ENCODE measurements at places on chromosomes 12 and 14.

GRCh38 chr12:122893208-122894153 lies 2.4 kb downstream of the VPS37B start:
- no peak for DNase-seq

DNA sequence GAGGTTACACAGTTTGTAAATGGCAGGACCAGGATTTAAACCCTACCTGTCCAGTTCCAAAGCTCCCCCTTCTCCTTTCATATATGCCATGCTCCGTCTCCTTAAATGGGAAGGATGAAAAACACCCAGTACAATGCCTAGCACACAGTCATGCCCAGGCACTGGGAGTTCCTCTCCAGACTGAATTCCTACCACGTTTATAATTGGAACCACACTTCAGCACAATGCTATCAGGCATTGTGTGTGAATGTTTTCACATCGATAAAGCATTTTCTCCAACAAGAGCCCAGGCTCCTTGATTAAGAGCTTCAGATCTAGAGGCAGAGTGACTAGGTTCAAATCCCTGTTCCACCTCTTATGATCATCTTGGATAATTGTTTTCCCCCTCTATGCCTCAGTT lies 2.7 kb upstream of the NUAK1 start:
- no peak for DNase-seq

DNA sequence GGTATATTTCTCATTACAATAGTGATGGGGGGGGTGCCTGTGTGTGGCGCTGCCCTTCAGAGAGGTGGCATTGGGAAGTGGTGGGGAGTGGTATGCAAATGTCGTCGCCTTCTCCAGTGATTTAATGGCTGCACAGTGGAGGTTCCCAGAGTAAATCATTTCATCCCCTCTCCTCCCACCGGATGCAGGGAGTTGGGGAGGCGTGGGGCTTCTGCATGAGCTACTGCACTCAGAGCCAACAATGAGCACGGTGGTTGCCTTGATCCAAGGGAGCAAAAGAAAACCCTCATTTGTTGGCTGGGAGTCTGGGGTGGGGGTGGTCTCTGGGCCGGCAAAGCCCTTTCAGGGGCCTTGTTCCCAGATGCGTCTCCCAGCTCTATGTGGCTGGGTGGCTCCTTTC lies 124.3 kb downstream of the AACS start:
- peak; percentile 20 for DNase-seq

DNA sequence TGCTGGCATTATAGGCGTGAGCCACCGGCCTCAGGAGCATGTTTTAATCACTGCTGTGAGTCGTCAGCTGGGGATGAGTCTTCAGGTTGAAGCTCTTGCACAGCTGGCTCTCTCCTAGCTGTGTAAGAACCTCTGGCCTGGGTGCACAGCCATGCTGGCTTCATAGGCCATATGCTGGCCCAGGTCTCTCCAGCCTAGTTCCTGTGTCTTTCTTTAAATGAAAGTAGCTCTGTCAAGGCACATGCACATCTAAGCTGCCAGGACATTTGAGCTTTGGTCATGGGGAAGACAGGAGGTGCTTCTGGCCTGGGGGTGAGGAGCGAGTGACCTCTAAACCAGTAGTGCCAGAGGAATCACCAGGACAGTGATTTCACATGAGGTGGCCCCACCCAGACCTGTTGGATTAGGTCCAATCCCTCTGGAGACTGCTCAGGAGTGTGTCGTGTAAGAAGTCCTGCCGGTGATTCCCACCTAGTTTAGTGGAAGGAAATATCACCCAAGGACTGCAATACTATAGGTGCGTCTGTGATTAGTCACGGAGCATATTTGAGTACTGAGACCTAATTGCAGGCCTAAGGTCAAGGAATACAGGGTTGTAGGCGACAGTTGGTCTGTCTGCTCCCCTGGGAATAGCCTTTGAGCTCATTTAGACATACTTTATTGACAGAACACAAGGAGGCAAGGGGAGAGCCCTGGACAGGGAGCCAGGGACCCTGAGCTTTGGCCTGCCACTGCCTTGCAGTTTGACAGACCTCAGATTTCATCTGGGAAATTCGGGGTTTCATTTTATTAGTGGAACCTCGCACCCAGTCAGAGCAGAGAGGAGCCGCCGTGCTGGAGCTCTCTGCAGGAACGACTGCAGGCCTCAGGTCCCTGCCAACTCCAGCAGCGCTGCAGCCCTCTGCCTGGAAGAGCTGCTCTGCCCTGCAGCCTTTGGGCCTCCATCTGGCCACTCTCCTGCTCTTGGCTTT lies 67.0 kb downstream of the ANKRD9 start:
- no peak for DNase-seq

- DNase-seq, result no peak
Measured at GRCh38 chr14:39085933-39086332, 17.1 kb downstream of the SEC23A start.

DNA sequence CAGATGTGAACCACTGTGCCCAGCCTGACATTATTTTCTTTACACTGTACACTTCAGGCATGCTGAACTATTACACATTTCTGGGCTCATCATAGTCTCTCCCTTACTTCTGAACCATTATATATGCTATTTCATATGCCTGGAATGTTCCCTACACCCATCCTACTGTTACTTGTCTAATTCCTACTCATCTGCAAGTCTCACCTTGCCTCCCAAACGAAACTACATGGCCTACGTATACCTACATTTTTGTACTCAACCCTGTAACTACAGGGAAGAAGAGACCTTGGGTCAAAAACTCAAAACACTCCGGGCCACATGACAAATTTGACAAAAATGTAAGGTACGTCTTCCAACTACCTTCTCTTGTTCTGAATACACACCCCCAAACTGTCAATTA lies 9.5 kb upstream of the EEA1 start:
- DNase-seq, result no peak

- DNase-seq, result no peak
Measured at GRCh38 chr12:120240495-120240833, 25.1 kb downstream of the PXN start.

- no peak for DNase-seq
Measured at GRCh38 chr14:73312687-73313086, 75.4 kb downstream of the PAPLN start.

DNA sequence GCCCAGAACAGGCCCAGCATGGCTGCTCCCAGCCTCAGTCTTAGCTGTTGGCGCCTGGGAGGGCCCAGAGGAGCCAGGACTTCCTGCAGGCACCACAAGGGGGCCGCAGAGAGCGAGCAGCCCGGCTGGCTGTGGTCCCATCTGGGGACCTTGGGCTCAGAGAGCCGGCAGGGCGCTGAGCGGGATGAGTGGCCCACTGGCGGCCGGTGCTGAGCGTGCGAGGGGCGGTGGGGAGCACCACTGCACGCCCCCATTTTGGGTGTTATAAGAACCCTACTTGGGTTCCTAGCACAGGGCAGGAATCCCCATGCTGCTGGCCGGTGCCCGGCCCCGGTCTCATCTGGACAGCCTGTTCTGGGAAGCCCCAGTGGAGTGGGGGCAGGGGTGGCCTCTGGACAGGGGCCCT lies 25.9 kb upstream of the CRIP2 start:
- DNase-seq, result peak; percentile 86

GRCh38 chr14:24339284-24340151 lies at the start of gene RIPK3:
RIPK3 (minus strand) TSS chr14:24339991; CDS start chr14:24339826, 165 bp downstream.
- DNase-seq, result peak; percentile 38

DNA sequence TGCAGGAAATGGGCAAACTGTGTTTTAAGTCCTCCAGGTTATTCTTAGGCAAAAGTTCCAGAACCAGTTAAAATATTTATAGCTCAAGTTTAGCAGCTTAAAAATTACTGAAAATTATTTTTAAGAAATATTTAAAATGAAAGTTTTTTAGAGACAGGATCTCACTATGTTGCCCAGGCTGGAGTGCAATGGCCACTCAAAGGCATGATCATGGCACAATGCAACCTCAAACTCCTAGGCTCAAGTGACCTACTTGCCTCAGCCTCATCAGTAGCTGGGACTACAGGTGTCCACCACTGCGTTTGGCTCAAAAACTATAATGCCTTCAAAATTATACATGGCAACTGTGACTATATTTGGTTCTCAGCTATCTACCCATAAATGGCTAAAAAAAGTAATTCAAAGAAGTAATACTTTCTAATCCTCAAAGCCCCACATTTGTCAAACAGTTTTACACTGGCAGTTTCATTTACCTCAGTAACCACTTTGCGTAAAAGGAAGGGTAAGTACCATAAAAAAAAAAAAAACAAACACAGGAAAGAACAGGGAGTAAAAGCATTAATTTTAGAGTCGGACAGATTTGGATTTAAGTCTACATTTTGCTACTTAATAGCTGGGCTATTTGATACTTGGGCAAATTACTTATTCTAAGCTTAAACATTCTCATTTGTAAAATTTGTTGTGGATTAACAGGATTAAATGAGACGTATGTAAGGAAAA lies 9.2 kb downstream of the KLHL28 start:
- DNase-seq, result no peak

DNA sequence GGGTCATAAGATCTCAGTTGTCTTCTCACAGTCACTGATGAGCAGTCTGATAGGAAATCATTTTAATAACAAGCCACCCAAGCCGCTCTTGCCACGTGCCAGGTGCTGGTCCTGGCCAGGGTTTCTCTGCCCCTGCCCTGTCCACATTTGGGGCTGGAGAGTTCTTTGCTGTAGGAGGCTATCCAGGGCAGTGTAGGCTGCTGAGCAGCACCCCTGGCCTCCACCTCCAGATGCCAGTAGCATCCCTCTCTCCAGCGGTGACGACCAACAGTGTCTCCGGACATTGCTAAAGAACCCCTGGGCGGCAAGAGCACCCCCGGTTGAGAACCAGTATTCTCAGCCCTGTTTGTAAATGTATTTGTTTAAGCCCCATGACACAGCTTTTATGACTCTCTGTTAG lies 243.7 kb downstream of the GLT1D1 start:
- DNase-seq, result no peak

DNA sequence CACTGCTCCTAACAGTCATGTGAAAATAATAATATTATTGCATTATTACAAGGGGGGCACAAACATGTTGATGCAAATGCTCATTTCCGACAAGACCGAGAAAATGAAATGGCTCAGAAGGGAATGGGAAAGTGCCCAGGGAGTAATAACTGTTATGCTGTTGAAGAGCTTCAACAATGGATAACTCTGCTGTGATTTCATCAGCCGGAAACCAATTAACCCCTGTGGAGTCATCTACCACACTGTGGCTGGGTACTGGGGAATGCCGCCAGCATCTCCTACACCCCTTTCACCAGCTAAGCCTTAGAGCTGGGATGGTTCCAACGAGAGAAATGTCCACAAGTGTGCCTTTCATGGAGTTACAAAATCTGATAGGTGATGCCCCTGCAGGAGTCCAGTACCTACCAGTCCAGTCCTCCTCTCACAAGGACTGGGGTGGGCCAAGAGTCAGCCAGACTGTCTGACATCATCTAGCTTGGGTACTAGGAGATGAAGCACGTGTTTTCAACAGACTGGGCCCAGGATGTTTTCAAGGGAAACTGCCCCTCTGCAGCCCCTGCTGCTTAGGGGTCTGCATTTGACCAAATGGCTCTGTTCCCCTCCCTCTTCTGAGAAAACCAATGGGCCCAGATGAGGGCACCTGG lies 509.3 kb upstream of the CCDC196 start:
- DNase-seq, result no peak

DNA sequence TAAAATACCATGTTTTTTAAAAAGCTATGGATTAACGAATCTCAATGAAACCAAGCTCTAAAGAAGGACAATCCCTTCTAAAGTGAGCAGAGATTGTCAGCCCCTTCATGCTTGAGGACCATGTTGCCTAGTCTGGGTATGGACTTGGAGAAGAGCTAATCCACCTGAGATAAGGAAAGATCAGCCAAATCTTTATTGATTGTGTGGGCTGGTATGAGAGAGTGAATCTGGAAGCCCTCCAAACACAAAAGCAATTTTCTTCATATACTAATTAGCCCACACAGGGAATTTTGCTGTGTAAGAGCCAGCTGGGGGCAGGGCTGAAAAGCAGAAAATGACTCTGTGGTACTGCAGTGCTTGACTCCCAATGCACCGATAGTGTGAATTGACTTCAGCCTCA lies 47.4 kb upstream of the DICER1 start:
- DNase-seq, result no peak

- DNase-seq, result peak; percentile 82
Measured at GRCh38 chr14:71586131-71586897, 345.9 kb upstream of the RGS6 start.

GRCh38 chr14:101008196-101008595 lies 104.7 kb upstream of the RTL1 start:
- DNase-seq, result no peak

DNA sequence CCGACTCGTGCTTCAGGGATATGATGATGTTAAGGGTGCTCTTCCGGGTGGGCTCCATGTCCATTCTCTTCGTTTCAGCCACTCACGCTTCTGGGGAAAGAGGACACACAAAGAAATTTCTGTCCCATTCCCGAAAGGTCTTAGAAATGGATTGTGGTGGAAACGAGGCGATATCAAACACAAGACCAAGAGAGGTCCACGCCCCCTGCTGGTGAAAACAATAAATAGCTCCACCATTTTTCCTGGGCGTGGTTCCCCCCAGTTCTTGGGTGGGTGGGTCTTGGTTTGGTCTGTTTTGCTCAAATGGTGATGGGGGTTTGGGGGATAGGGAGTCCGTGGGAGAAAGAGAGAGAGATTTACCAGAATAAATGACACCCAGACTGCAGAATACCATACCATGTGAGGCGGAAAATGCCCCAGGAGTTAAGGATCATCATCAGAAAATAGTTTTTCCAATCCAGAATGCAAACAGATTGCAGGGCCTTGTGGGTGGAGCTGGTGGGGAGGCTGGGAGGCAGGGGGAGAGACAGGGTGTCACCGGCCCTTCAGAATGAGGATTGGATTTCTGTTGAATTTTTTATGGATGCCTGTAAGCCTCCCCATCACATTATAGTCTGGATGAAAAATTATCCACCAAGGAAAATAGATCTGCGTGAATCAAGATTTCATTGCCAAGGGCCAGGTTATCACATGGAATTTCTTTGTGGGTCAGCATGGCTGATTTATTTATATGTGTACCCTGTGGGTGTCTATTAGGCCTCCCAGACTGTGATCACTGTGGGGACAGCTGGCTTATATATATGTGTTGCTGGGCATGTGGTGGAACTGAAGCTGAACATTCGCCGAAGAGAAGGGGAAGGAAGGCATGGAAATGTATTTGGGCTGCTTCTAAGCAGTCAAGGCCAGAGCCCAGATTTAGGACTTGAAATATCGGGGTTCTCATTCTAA lies 55.8 kb downstream of the SRRM4 start:
- DNase-seq, result peak; percentile 82

GRCh38 chr14:101982621-101983020 lies 18.2 kb downstream of the DYNC1H1 start:
- DNase-seq, result no peak

DNA sequence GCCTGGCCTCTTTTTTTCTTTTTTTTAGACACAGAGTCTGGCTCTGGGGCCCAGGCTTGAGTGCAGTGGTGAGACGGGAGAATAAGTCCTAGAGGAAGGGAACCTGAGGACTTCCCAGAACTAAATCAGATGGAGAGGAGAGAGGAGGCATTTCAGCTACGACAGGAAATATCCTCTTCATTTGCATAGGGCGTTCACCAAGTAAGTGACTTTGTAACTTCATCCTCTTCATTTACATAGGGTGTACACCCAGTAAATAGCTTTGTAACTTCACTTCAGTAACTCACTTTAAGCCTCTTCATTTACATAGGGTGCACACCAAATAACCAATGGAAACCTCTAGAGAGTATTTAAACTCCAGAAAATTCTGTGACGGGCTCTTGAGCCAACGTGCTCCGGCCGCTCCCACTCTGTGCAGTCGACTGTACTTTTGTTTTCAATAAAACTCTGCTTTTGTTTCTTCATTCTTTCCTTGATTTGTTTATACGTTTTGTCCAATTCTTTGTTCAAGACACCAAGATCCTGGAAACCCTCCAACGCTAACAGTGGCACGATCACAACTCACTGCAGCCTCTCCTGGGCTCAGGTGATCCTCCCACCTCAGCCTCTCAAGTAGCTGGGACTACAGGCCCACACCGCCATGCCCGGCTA lies 21.4 kb upstream of the ANKRD9 start:
- no peak for DNase-seq
